ENCODE measurements at places on chromosomes 3 and 15.
A peak's percentile ranks its signal among the peaks of the same experiment; 100 is the strongest.

DNA sequence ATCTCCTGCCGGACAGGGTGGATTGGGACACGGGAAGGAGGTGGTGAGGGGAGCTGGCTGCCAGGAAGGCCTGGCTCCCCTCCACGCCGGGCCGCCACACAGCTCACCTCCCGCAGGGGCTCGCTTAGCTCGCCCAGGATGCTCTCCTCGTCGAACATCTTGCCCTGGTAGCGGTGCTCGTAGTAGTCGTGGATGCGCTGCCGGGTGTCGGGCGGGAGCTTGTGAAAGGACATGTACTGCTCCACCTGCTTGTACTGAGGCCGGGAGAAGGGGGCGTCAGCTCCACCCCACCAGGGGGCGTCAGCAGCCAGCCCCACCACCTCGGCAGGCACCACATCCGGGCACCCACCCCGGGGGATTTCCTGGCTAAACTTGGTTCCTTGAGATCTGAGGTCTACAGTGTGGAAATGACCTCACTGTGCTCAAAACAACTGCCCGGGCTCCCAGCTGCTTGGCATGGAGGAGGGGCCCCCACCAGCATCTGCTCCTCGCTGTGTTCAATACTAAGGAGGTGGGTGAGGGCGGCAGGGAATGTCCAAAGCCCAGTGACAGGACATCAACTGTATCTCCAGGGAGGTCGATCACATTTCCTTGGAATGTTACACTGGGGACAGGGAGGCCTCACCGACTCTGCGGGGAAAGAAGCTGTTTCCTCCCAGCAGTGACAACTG is 43.4 kb downstream of the HCN4 start:
- no peak for DNase-seq

DNA sequence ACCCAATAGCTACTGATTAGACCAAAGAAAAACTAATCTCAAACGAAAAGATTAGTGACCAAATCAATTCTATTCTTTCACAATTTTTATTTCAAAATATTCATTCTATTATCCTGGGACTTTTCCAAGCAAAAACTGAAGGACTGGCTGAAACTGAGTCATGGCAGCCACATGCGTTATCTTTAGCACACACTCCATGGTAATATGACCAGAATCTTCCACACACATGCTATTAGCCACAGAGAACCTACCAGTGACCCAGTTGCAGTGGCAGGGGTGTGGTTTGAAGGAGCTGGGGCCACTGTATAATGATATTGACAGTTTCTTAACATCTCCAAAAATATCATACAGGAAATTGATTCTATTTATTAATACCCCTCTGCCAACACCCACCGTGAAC is 154.8 kb upstream of the ABI3BP start:
- DNase-seq, result no peak

DNA sequence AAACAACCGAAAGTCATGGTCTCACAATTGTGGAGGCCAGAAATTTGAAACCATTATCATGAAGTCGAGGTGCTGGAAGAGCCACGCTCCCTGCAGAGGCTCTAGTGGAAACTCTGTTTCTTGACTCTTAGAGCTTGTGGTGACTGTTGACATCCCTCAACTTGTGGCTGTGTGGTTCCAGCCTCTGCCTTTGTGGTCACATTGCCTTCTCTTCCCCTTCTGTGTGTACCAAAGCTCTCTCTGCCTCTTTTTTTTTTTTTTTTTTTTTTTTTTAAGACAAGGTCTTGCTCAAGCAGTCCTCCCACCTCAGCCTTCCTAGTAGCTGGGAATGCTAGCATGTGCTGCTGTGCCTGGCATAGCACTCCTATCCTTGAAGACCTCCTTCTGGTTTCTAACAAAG is 48.7 kb upstream of the CRTC3 start:
- no peak for DNase-seq

DNA sequence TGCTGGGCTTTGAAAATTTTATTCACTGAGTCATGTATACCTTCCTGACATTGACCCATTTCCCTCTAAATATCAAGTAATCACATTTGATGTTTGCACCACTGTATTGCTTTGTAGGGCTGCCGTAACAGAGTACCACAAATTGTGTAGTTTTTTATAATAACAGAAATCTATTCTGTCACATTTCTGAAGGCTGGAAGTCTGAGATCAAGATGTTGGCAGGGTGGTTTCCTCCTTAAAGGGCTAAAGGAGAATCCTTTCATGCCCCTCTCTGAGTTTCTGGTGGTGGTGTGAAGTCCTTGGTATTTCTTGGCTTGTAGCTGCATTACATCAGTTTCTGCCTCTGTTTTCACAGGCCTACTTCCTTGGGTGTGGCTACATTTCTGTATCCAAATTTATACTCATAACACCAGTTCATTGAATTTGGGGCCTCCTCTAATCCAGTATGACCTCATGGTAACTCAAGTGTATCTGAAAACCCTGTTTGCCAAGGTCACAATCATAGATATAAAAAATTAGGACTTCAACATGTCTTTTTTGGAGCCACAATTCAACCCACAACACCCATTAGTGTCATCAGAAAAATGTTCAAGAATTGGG is 29.1 kb upstream of the ST6GAL1 start:
- no peak for DNase-seq

DNA sequence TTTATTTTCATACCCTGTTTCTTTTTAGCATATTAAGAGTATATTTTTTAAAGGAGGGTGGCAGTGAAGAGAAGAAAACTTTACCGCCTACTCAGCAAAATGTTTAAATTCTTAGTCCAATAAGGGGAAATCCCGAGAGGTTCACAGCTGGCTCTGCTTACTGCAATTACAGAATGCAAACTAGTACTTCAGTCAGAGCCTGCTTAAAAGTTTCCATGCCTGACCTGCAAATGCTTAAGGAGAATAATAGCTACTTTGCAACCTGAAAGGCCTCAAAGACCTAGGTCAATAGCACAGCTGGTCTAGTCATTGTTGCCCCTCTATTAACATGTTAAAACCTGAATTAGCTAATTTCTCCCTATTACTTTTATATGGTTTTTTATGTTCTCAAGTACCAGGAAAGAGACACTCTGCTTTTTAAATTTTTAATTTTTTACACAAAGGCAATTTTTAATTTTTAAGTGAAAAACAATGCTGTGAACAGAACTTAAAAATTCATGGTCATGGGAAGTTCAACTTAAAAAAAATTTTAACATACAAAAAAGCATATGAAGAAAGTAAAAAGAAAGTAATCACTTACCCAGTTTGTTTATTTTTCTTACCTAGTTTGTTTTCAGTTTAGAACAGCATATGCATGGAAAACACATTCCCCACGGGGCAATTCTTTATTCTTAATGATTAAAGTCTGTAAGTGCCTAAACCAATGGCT is 79.2 kb downstream of the P3H2 start:
- no peak for DNase-seq

- no peak for DNase-seq
Measured at GRCh38 chr3:36957862-36958686, 13.2 kb upstream of the TRANK1 start.

GRCh38 chr3:114893361-114893760 is 253.7 kb downstream of the ZBTB20 start:
- DNase-seq, result no peak

GRCh38 chr3:53030619-53031449 is 15.0 kb downstream of the SFMBT1 start:
- DNase-seq, result no peak

DNA sequence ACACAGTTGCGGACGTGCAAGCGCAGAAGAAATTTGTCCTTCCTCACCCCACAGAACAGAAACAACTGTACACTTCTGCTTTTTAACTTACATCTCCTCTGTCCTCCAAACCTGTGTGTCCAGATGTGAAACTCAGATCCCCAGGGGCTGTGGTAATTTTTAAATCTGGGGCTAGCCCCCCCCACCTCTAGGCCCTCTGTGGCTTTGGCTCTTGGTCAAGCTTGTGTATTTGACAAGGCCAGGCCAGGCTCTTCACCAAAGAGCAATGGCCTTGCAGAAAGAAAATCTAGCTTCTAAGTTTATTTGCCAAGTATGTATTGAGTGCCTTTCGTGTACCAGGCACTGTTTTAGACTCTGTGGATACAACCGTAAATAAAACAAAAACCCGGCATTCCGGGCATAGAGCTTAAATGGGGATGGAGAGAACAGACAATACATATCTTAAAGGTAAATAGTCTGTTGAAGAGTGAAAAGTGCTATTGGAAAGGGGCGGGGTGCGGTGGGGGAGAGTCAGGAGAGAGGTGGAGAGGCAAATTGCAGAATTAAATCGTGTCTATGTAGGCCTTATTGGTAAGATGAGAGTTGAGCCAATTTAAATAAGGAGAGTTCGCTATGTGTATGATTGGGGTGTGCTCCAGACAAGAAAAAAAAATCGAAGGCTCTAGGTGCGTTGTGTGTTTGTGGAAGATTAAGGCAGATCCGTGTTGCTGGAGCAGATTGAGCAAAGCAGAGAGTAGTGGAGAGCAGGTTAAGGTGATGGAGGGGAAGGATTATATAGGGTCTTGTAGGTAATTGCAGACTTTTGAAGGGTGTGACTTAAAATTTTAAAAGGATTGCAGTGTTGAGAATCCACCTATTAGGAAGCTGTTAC is 781 bp upstream of the DPH6 start:
- no peak for DNase-seq

DNA sequence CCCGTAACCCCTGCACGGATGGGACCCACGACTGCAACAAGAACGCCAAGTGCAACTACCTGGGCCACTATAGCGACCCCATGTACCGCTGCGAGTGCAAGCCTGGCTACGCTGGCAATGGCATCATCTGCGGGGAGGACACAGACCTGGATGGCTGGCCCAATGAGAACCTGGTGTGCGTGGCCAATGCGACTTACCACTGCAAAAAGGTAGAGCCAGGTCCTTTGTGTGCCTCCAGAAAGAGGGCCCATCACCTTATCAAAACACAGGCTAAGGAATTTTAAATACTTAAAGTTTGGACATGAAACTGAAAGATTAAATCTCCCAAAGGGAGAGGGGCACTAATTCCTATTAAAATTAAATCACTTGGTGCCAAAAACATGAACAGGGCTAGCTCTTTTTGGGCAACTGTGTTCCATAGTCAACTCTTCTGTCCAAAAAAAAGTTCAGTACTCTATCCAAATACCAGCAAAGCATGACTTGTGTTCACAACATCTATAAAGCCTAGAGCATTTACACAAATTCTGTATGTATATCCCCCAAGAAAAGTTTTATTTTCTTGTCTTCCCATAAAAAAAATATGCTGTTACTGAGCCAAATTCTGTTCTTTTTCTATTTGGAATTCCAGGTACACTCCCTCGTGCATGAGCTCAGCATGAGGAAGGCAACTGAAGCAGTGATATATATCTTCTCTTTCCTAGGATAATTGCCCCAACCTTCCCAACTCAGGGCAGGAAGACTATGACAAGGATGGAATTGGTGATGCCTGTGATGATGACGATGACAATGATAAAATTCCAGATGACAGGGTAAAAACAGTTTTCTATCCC is 9.2 kb downstream of the THBS1 start:
- no peak for DNase-seq

GRCh38 chr3:53513556-53514190 is 19.3 kb downstream of the CACNA1D start:
- no peak for DNase-seq

DNA sequence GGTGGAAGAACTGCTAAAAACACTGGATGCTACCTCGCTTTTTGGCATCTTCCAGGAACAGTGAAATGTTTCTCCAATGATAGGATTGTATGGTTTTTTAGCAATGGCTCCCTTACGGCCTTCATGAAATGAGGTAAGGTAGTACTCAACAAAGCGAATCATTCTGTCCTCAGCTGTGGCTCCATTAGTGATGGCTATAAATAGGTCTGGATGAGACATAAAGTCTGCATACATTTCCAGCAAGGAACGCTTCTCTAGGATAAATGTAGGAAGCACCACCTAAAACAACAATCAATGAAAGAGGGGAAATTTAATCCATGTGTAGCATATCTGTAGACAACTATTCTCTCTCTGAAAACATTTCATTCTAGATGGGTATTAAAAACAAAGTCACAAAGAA is 32.4 kb upstream of the SNX4 start:
- DNase-seq, result no peak

GRCh38 chr3:149273096-149273751 is 51.6 kb upstream of the CP start:
- no peak for DNase-seq

- no peak for DNase-seq
Measured at GRCh38 chr15:90097475-90097874, 4.8 kb downstream of the IDH2 start.

DNA sequence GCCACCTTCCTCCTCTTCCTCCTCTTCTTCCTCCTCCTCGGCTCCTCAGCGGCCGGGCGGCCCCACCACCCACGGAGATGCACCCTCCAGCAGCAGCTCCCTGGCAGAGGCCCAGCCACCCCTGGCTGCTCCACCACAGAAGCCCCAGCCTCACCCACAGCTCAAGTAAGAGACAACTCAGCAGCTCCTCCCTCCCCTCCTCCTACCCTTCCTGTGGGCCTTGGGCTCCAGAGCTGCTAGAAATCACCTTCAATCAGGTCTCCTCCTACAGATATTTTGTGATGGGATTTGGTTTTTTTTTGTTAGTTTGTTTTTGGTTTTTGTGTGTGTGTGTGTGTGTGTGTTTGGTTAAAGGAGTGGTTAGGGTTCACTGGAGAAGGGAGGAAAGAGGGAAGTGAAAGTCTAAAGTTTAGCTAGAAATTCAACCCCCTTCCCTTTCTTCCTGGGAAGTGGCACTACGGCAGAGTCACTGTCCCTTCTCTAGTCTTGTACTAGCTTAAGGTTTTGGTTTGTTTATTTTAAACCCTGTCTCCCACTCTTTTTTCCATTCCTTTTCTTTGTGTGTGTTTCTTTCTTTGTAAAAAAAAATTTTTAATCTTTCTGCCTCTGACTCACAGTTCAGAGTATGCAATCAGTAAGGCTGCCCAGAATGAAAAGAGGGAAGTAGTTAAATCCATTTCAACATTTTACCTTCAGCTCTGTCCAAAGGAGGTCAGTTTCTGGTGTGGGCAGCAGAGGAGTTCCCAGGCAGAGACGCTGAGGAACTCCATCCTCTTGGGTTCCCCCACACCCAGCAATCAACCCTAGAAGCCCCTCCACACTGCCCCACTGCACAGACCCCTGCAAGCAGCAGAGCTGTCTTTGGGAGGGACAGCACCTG is 29.0 kb upstream of the TIMP4 start:
- DNase-seq, result peak; percentile 35

GRCh38 chr3:121981473-121981872 is 40.6 kb downstream of the ILDR1 start:
- DNase-seq, result no peak

GRCh38 chr15:81851325-81851724 is 194.5 kb downstream of the MEX3B start:
- DNase-seq, result no peak

Measured in left ventricle myocardium inferior (tissue), 1 donor.